ENCODE measurements at places on chromosomes 7 and 10.
A peak's percentile ranks its signal among the peaks of the same experiment; 100 is the strongest.

DNA sequence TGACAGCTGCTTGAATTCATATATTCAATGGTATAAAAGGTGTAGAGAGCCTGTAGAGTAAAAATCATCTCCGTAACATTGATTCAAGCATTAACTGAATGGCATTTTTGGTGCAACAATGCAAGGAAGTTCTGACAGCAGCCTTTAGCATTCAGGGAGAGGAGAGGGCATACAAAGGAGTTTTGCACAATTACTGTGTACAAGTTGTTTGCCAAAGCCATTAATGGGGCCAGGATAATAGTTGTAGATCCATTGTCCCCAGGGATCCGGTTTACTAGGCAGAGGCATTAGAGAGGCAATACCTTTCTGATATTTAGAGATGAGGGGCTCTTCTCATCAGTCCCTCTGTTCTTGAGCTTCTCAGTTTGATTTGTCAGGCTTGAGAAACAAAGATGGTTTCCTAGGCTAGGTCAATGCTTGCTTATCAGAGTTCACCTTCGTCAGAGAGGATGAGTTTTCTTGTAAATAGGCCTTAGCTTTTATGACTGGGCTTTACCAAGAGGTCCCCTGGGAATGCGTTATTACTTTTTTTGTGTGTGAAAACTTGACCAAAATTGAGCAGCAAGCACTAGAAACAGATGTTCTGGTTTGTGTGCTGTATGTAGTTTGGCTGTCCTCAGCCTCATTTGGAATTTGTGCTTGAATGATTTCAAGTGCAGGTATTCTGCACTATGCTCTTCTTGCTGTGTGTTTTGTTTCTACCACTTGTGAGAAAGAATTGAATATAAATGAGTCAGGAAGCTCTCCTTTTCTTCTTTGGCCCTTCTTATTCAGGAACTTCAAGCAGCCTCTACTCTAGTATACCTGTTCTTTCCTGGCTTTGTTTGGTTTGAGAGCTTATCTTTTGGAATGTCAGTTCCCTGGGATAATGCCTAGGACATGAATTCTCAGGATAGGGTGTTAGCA lies 32.0 kb downstream of the SND1 start:
- no peak for DNase-seq

DNA sequence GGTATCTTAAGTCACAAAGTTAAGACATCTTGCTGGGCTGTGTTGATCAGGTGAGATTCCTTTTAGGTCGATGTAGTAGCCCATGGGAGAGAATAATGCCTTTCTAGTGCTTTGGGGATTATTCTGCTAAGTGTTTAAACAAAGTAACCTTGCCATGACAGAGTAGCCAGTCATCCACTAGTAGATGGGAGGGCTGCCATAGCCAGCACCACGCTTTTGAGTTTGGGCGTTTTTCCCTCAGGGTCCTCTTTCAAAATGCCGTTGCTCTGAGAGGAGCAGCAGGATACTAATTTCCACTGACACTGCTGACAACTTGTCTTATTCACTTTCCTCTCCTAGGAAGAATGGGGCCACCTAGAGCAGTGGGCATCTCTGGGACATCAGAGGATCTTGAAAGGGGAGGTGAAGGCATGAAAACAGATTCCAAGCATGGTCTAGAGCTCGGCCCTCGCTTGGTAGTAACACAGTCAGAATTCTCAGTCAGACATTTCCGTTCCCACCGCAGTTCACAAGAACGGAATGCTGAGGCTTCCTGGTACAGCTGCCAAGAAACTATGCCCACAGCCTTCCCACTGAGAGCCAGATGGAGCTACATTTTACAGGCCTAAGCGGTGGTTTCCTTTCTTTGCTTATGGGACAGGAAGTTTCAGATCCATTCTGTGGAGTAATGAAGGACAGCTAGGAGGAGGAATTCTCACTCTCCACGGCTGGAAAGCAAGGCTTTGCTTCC lies 15.3 kb upstream of the RSU1 start:
- no peak for DNase-seq

GRCh38 chr7:136947347-136947746 lies 78.9 kb downstream of the CHRM2 start:
- DNase-seq: no peak

DNA sequence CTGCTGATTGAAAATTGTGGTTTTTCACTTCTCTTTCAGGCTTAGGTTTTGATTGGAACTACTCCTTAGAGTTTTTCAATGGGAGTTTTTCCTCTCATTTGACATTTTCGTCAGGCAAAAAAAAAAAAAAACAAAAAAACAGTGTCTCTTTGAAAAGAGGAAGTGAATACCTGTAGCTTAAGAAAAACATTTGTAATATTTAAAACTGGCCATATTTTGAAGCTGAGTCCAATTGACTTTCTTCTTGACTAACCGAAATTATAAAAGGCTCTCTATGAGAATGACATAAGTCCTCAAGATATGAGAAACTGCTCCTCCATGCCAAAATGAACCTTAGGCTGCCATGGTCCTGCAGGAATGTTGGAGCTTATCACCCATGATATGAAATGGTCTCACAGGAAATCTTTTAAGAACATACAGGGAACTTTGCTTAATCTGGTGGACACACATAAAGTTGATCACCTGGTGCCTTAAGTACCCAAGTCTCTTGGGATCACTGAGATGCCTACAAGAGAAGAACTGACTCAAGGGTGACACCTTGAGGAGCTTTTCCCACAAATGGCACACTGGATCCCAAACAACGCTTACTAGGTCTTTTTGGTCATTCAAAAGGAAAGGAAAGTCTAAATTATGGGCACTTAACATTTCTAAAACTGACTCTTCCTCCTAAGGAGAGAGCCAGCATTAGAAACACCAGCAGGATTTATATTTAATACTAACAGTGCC lies 263.4 kb downstream of the CDC14C start:
- no peak for DNase-seq

GRCh38 chr7:38757931-38758330 lies 126.8 kb upstream of the AMPH start:
- no peak for DNase-seq

- DNase-seq: no peak
Measured at GRCh38 chr10:34489973-34490745, 324.9 kb downstream of the PARD3 start.

DNA sequence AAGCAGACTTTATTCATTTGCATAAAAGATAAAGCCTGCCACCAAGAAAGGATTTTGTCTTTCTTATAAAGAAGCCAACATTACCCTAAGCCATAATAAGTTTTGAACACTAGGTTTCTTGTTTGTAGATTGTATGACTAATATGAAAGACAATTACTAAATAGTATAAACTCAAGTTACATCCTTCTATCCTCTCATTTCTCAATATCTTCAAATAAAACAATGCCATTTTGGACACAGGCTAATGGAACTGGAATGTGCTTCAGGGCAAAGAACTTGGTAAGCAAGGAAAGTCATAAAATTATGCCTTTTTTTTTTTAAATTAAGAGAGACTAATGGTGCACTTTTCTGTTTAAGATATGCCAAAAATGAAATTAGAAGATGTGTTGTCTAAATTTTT lies 137.7 kb downstream of the DKK1 start:
- DNase-seq: no peak

DNA sequence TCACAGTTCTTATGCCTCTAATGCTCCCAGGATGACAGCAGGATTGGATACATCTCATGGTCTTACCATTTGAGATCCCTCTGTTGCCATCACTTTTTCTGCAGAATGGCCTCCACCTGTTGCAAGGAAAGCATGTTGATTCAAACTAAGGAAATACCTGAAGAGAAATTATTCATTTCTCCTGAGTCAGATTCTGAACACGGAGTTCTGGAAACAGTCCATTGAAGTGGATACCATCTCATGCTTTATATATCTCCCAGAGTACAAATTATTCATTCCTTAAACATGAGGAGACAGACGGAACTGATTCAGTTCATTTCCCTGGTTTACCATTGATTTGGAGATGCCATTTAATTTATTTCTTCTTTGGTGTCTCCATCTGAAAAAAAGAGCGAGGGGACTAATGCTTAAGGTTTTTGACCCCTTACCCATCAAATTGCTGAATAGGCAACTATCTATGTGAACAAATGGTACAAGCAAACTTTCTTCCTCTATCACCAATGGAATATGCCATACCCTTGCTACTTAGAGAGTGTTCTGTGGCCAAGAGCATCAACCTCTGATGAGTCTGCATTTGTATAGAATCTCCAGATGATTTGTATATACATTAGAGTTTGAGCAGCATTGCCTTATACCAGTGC lies 305.0 kb upstream of the LRGUK start:
- no peak for DNase-seq

GRCh38 chr7:150341263-150342120 lies at the start of gene RARRES2:
RARRES2 (minus strand) TSS chr7:150341629; CDS start chr7:150340609, 1,020 bp downstream.
- no peak for DNase-seq

- no peak for DNase-seq
Measured at GRCh38 chr7:128309976-128310375, 33.7 kb downstream of the RBM28 start.

DNA sequence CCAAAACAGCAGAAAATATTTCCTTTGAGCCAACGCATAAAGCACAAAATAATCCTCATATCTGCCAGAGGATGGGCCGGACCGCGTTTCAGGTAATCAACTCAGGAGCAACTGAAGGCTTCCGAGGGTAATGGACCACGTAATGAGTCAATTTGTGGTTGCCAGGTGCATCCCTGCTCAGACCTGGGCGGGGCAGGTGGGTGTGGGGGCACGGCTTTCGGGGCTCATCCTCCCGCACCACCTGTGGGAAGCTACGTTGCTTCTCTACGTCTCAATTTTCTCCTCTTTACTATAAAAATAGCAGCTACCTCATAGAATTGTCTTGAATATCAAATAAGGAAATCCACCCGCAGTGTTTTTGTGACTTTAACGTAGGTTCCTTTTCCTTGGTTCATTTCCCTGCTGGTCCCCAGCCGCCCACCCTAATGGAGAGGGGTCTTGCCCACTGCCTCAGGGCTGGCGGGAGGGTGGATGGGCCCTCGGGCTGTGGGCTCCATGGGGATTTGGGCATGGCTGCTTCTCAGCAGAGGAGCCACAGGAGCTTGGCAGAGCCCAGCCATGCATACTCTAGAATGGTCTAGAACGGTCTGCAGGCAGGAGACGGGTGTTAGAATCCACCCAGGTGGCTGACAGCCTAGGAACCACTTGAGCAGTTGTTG lies 324.7 kb downstream of the ADARB2 start:
- peak; percentile 80 for DNase-seq
